ENCODE measurements at places on chromosomes 5 and 9. TPM values are rescaled to one million over a fixed set of nuclear protein-coding genes. Genes with fewer than 3 reads are reported as not detected.
A peak's percentile ranks its signal among the peaks of the same experiment; 100 is the strongest.

GRCh38 chr5:125372694-125373631 is 626.5 kb upstream of the ZNF608 start:
- no peak for DNase-seq

- no peak for DNase-seq
Observed at GRCh38 chr9:101460965-101461364, 25.4 kb upstream of the ALDOB start.

DNA sequence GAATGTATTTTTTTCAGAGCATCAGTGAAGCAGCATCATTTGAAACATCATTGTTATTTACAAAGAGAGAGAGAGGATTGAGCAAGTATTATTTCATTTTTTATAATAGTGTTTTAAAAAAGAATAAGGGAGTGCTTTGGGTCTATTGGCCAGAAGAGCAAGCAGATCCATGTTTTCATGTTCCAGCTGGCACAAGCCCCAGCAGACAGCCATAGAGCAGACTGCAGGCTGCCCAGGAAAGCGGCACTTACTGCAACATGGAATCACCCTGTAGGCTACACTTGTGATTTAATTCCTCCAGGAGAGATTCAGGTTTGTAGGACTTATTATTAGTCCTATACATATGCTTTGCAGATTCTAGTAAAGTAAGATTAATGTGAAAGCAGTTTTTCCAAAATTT is 407.0 kb upstream of the GRAMD2B start:
- DNase-seq = no peak

DNA sequence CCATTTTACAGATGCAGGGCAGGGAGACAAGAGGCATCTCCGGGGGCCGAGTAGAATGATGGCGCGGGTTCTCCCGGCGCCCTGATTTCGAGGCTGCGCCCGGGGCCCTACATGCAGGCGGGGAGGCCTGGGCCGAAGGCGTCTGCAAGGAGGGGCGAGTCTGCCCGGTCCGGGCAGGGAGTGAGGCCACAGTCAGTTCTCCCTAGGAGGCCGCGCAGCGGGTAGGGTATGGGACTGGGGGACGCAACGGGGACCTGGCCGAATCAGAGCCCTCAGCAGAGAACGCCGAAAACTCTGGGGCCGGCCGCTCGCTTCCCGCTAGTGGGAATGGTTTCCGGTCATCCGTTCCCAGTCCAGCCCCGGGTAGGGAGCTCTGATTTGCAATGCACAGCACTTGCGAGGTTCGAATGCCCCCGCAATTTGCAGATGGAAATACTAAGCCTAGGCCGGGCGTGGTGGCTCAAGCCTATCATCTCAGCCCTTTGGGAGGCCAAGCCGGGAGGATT is 6.4 kb downstream of the TLX3 start:
- no peak for DNase-seq

- no peak for DNase-seq
Observed at GRCh38 chr9:97737429-97737828, 40.3 kb upstream of the XPA start.

DNA sequence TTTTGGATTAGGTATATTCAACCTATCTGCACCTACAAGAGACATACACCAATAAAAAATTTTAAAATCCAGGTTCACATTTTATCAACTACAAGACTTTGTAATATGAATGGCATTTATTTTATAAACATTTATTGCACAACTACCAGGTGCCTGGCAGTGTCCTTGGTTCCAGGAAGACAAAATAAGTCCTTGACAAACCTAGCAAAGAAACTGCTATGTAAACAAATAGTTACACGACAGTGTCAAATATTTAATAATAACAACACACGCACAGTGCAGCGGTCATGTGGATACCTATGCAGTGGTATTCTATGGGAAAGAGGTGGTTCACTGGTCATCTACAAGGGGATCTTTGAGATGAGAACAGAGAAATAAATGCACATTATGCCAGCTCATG is 120.7 kb downstream of the MYO10 start:
- no peak for DNase-seq

GRCh38 chr5:138488481-138488945 is 23.2 kb downstream of the EGR1 start:
- DNase-seq = no peak

GRCh38 chr5:90231688-90232087 is 177.9 kb downstream of the CETN3 start:
- no peak for DNase-seq

DNA sequence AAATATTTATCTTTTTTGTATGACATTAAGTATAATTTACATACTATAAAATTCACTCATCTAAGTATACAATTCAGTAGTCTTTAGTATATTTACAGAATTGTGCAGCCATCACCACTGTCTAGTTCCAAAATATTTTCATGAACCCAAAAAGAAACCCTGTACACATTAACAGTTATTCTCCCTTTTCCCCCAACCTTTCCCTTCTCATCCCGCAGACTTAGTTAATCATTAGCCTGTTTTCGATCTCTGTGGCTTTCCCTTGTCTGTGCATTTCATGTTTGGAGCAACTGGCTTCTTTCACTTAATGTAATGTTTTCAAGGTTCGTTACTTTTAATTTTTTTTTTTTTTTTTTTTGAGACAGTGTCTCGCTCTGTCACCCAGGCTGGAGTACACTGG is 37.5 kb downstream of the MTREX start:
- no peak for DNase-seq

DNA sequence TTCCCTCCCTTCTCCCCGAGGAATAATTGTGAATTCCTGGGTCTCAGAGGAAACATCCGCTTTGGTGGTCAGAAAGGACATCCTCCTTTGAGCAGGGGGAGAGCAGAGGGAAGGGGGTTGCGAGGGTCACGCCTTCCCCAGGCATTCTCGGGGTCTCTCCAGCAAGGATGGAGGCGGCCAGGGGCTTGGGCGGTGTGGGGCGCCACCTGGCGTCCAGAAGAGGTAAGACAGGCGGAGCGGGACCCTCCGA is 129.1 kb downstream of the KCNIP1 start:
- peak; percentile 19 for DNase-seq

DNA sequence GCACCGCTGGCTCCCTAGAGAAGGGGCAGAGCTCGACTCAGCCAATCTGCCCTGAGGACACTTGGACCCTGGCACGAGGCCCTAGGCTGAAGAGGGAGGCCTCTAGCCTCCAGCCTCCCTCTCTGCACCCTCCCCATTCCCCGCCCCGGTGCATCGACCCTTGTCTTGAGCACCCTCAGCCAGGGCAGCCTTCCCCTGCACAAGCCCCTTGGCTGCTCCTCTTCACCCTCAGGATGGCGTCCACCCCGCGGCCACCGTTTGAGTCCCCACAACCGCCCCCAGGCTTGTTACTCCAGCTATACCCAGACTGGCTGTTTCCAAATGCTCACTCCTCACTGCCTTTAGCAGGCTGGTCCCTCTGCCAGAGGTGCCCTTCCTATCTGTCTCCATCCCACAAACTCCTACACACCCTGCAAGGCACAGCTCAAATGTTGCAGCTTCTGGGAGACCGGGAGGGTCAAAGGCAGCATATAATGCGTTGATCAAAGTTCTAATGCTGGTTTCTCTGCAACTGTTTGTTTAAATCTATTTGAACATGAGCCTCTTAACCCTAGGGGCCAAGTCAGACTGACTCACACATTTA is 6.5 kb upstream of the FAM163B start:
- DNase-seq = no peak

GRCh38 chr5:50666261-50667022 is at the start of gene PARP8:
Gene PARP8, plus strand, starts transcription at chr5:50666637. Its CDS starts 459 bp downstream, at chr5:50667096.
- no peak for DNase-seq

- no peak for DNase-seq
Observed at GRCh38 chr5:171386861-171387344, 746 bp upstream of the NPM1 start.

- DNase-seq = no peak
Observed at GRCh38 chr5:664343-664993, 28.7 kb downstream of the TPPP start.

DNA sequence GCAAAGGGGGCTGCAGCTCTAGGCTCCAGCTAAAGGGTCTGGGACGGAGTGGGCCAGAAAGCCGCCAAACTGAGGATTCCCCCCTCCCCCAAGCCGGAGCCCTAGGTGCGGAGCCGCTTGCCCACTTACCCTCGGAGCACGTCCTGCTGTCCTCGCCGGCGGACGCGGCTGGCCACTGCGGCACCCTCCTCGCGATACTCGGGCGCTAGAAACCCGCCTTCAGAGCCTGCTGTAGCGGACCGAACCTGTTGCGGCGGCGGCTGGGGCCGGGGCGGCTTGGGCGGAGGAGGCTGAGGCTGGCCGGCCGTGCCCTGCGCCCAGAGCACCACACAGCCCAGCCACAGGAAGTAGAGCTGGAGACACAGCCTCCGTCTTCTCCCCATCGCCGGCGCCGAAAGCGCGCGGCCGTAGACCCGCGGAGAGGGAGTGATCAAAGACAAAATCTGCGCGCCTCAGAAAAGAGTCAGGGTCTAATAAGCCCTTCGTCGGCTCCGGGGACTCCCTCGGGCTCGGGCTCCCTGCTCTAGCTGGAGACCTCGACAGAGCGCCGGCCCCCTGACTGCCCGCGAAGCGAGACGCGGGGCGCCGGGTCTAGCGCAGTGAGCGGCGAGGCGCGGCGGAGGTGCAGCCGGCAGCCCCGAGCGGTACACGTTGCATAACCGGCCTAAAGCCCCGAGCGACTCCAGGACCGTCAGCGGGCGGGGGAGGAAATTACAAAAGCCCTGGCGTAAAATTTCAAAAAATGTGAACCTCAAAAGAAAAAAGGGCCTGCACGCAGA is 635 bp downstream of the FBN2 start:
- no peak for DNase-seq

DNA sequence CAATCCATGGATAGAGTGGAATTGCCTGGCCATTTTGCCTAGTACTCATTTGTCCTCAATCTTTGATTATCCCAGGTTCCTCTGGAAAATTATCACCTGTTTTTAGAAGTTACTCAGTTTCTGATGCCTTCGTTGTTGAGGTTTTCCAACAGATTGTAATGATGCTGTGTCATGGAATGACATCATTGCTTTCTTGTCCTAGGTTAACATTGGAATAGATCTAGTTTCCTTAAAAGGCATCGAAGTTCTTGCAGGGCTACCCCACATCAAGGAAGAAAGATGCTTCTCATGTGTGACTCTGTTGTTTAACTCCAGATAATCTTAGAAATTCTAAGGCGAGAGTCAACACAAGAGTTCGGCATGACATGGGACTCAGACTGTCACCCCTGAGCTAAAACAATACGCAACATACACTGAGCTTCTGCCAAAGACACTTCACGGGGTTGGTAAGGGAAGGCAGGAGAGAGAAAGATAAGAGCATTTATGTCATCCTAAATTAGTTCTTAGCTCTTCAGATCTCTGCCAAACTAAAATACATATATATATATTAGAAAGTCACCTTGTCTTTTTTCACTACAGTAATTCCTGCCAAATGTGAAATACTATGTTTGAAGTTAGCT is 293.2 kb upstream of the WWC1 start:
- DNase-seq = no peak

GRCh38 chr5:138035605-138036537 is 3.0 kb upstream of the FAM13B start:
- no peak for DNase-seq

DNA sequence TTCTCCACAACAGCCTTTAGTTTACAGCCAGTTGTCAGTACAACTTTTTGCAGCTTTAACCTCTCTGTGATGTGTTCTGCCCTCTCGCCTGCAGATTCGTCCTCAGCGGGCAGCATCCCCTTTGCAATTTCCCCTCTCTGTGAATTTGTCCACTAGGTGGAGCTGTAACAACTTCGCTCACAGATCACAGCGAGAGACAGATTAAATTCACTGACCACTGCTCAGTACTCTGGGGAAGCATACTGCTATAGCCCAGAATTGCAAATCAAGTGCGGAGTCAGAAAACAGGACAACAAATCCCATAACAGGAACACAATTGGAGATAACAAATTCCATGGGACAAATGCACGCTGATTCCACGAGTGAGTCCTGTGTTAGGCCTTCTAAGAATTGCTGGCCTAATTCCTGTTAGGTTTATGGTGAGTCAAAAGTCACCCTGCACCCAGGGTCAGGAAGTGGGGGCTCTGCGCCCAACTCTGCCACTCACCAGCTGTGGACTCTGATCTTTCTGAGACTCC is 2124.9 kb downstream of the MAT2B start:
- no peak for DNase-seq

DNA sequence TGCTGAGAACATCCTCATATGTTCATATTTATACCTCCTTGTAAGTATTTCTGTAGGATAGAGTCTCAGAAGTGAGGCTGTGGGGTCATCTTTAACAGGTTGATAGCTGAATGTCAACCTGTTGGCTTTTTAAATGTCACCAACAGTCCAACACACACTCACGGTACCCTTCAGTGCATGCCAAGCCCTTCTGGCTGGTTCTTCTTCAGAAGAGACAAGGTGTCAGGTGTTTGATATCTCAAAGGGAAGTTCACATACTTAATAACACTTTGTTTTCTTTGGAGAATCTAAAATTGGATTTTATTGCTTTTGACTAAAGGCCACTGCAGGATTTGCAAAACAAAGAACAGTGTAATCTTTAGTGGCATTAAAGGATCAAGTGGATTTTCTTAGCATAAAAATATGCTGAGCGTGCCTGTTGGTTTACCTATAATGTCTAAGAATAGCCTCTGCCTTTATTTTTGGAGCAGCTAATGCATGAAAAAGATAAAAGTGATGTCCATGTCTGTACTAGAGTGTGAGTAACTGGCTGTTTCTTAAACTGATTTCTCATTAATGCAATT is 58.2 kb downstream of the RGS3 start:
- DNase-seq = no peak

DNA sequence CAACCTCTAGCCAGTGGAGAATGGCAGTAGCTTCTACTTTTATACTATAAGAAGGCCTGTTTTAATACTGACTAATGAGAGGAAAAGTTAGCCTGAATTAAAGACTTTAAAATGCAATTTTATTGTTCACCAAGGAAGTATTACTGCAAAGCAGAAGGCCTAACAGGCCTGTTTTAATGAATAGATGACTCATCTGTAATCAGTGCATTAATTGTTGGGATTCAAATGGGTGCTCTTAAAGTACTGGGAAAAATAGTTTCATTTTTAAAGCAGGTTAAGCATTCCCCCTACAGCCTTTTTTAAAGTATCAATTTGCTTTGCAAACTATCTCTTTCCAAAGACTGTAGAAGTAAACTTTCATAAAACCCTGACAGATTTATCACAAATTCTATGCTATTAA is 147.7 kb downstream of the SIL1 start:
- no peak for DNase-seq

- no peak for DNase-seq
Observed at GRCh38 chr5:116068028-116068632, 16.7 kb upstream of the COMMD10 start.

GRCh38 chr9:92098638-92099037 is 16.6 kb downstream of the SPTLC1 start:
- DNase-seq = no peak

GRCh38 chr5:40414922-40415321 is 264.8 kb upstream of the PTGER4 start:
- DNase-seq = no peak

CDX1 gene
- total RNA-seq = not detected

NEUROG1 gene
- not detected for total RNA-seq

IFNA21 gene
- not detected for total RNA-seq

ADAMTS12 gene
- total RNA-seq = 8.0 TPM

ISL1 gene
- total RNA-seq = not detected

TMEM171 gene
- total RNA-seq = not detected

NME5 gene
- total RNA-seq = not detected

ANKRD31 gene
- total RNA-seq = not detected

PRRX2 gene
- total RNA-seq = 42.0 TPM

EPB41L4B gene
- total RNA-seq = 0.27 TPM

MARCOL gene
- total RNA-seq = not detected

All from thoracic aorta (tissue), 2 donors.